Dorsolateral prefrontal cortex (tissue), 122 donors: ENCODE measurements at places on chromosomes 16 and 17. TPM values are rescaled to one million over a fixed set of nuclear protein-coding genes. Genes with fewer than 3 reads are reported as not detected.

DNA sequence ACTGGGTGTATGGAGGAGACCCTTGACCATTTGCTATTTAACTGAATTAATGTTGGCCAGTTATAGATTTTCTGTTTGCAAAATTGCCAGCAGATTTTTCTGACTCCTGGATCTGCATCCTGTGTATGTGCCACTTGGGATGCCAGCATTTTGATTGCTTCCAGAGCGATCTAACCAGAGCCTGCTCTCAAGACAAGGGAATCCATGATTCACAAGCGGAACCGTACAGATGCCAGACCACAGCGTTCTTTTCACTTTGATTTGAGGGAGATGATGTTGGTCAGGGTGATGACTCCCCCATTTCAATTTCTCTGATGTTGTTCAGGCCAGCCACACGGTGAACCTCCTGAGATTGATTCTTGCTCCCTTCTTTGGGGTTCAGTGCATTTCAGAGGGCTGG, 228.7 kb downstream of the CDH13 start:
- no peak for DNase-seq

GRCh38 chr17:11252146-11252545, 11.1 kb downstream of the SHISA6 start:
- no peak for DNase-seq

DNA sequence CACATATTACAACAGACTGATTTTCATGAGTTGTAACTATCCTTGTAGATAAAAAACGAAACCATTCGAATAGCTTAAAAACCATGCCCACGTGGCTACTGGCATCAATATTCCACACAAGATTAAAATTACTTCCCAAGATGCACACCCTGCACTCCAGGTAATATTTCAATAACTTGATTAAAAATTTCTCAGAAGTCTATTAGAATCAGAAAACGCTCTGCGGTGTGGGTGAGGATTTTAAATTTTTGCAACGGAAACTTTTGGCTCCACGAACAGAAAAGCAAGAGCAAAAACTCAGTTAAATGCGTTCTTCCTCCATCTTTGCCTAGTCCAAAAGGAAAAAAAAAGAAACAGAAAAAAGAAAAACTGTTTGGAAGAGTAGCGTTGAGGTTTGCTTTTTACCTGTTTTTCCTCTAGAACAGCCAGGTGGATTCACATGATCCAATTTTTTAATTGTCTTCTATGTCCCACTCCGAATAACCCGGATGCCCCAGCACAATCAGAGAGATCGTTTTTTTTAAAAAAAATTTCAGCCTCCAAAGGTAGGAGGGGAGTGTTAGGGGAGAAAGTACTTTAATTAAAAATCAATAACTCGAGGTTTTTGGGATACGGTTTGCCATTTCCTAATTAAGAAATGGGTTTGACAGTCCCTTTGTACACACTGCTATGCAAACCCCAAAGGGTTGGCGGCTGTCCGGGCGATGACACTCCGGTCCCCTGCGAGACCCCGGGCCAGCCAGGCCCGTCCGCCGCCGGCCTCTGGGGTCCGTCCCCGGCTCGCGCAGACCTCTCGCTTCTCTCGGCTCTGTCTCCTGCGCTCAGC, 708 bp upstream of the NFAT5 start:
- no peak for DNase-seq

DNA sequence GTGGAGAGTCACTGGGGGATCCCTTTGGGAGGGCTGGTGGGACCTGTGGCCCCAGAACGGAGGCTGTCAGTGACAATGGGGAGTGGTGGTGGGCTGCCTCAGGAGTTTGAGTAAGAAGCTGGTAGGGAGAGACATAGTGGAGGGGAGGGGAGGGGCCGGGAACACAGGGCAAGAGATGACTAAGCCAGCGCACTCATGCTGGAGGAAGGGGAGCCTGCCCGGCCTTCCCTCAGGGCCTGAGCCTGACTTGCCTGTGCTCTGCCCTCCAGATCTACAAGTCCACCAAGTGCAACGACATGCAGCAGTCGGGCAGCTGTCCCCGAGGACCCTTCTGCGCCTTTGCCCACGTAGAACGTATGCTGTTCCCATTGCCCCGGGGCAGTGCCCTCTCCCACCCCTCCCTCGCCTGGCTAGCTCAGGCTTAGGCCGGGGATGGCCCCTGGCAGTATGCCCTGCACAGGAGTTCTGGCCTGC, 29.3 kb downstream of the UNC13D start:
- no peak for DNase-seq

- DNase-seq = no peak
These were observed 4.9 kb downstream of the LASP1 start for GRCh38 chr17:38874505-38875400.

DNA sequence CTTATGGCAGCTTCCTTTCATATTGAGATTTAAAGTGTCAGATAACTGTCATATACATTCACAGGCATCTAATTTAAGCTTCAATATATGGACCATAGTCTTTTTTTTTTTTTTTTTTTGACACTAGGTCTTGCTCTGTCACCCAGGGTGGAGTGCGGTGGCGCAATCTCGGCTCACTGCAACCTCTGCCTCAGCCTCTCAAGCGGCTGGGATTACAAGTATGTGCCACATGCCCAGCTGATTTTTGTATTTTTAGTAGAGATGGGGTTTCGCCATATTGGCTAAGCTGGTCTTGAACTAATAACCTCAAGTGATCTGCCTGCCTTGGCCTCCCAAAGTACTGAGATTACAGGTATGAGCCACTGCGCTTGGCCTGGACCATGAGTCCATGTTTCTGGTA, 13.6 kb downstream of the CEP95 start:
- DNase-seq = no peak

DNA sequence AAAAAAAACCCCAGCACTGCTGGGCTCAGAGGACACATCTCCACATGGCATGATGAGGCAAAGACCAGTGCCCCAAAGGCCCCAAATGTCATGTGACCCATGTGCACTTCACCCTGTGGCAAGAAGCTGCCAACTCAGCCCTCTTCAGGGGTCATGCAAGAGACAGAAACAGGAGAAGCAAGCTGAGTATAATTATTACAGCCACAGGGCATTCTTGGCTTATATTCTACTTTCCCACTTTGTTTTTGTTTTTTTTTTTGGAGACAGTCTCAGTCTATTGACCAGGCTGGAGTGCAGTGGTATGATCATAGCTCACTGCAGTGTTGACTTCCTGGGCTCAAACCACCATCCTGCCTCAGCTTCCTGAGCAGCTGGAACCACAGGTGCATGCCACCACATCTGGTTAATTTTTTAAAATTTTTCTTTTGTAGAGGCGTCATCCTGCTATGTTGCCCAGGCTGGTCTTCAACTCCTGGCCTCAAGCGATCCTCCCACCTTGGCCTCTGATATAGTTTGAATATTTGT, 32.7 kb upstream of the LITAF start:
- no peak for DNase-seq

- DNase-seq = peak; percentile 53
These were observed 24.3 kb upstream of the DNAI2 start for GRCh38 chr17:74249590-74250270.

GRCh38 chr16:12576878-12577277, 226.8 kb downstream of the CPPED1 start:
- DNase-seq = peak; percentile 27

DNA sequence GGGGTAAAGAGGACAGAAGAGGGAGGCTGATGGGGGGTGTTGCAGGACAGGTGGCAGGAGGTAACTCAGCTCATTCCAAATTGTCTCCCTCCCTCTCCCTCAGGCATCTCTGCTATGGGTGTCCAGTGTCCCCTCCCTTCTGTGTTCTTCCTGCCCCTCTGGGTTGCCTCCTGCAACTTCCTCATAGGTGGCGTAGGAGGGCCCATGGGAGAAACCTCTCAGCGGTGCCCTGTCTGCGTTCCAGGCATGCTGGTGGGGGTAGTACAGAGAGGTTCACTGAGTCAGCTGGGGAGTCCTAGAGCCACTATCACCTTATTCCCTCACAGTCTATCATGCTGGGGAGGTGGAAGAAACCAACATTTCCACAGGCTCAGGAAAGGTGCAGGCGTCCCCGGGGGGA, 14.7 kb upstream of the ODF4 start:
- no peak for DNase-seq

DNA sequence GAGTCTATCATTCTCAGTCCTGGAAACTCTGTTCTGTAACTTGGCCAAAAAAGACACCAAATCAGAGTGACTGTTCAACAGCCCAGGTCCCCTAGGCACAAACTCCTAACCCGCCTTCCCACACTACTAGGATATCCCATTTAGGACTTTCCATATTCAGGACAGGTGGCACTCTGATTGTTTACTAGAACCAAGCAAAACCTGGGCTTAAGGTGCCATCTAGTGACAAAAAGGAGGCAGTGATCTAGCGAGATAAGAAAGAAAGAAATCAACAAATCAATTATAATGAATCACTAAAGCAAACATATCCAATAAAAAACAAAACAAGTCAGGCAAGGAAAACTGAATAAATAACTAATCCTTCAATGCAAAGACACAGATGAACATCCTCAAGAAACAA, 203.9 kb downstream of the CEP112 start:
- no peak for DNase-seq

DNA sequence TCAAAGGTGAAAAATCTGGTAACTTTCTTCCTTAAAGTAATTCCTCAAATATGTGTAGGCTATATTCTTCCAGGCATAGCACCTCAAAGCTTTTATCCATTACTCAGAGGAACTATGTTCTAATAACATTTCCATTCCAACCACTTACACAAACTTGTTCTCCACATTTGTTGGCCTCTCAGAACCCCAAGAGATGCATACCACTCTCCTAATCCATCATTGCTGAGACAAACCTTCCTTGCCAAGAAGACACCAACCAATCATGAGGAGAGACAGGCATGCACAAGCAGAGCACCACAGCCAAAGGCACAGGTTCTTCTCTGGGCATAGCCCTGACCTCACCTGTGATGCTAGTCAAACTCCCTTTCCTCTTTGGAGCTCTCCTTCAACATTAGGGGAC, 20.9 kb downstream of the CDH11 start:
- DNase-seq = no peak

DNA sequence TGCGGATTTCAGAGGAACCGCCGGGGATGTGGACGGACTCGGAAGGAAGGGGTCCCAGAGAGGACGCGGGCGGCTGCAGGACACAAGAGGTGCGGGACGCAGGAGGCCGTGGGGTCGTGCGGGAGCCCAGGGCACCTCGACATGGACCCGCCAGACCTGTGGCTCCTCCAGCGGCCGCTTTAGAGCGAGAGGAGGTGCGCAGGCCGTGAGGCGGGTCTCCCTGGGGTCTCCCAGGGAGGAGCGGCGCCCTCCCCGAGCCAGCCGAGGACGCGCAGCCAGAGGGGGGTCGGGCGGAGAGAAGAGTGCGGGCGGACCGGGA, 6.8 kb upstream of the FLYWCH1 start:
- no peak for DNase-seq

GRCh38 chr17:2718150-2718938, 6.8 kb upstream of the CLUH start:
- no peak for DNase-seq

DNA sequence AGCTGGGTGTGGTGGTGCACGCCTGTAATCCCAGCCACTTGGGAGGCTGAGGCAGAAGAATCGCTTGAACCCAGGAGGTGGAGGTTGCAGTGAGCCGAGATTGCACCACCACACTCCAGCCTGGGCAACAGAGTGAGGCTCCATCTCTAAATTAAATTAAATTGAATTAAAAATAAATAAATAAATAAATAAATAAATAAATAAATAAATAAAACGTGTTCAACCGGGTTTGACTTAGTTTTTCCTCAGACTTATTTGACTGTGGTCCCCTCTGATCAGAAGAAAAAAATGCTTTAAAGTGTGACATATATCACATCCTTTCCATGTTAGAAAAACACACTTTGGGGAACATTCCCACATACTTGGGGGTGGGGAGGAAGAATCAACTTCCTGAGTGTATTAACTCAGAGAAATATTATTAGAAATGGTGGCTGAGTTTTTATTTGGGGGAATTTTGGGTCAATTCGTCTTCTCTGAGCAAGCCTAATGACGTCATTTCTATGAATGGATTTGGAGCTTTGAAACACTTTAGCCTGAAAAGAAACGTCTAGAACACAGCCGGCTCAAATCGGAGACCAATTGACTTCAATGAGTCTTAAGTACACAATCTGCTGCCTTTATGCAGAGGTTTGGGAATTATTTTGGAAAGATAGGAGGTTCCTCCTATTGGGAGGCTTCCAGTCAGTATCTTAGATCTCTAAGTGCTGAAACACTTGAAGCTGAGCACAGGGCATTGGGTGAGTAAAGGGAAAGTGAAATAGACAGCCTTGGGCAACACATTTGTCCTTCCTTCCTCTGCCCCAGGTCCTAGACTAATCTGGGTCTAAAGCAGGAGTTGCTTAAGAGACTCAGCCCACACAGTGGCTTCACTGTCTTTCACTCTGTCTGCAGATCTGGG, 132.6 kb downstream of the PITPNC1 start:
- DNase-seq = no peak

DNA sequence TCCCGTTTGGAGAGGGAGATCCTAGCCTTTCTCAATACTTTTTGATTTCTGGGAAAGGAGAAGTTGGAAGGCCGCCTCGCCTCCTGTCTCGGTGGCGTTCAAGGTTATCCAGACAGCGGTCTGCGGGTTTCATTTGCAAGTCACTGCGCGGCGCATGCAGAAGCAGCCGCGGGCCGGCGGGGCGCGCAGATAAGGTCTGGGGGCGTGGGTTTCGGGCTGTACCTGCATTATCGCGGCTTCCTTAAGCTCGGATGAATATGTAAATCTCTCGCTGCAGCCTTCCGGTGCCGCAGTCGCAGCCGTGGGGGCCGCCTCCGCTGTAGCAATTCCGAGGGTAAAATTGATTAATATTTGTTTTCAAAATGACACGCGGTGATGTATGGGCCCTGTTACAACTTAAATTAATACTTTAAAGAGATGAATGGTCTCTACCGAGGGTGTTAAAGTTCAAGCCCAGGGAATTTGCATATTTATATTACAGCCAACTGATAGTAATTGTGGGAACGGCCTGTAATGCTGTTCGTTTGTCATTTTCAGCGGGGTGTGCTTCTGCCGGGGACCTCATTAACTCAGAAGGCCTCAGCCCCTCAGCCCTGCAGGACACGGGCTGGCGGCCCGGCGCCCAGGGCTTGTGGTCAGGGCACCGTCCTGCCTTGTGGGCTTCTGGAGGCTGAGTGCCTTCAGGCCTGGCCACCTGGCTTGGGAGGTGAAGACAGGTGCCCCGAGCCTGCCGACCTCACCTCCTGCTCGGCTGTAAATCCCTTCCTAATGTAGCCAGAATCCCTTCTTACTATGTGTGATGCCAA, 99.4 kb downstream of the CYLD start:
- DNase-seq = no peak

- no peak for DNase-seq
These were observed 947 bp downstream of the DDX42 start for GRCh38 chr17:63774969-63775265.

Gene SULT1A1
- total RNA-seq = 32.9 TPM

Gene MYOCD
- 0.59 TPM for total RNA-seq

Gene TRPV3
- total RNA-seq = 7.9 TPM

Gene SMTNL2
- total RNA-seq = 0.31 TPM

Gene MYH1
- not detected for total RNA-seq
